ENCODE measurements at places on chromosomes 2 and 18.

DNA sequence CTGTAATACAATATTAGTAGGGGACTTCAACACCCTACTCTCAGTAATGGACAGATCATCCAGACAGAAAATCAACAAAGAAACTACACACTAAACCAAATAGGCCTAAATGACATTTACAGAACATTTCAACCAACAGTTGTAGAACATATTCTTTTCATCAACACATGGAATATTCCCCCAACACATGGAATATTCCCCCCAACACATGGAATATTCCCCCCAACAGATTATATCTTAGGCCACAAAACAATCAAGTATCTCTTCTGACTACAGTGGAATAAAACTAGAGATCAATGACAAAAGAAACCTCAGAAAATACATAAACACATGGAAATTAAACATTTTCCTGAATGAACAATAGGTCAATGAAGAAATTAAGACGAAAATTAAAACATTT, 187.2 kb upstream of the RBBP8 start:
- DNase-seq = no peak

DNA sequence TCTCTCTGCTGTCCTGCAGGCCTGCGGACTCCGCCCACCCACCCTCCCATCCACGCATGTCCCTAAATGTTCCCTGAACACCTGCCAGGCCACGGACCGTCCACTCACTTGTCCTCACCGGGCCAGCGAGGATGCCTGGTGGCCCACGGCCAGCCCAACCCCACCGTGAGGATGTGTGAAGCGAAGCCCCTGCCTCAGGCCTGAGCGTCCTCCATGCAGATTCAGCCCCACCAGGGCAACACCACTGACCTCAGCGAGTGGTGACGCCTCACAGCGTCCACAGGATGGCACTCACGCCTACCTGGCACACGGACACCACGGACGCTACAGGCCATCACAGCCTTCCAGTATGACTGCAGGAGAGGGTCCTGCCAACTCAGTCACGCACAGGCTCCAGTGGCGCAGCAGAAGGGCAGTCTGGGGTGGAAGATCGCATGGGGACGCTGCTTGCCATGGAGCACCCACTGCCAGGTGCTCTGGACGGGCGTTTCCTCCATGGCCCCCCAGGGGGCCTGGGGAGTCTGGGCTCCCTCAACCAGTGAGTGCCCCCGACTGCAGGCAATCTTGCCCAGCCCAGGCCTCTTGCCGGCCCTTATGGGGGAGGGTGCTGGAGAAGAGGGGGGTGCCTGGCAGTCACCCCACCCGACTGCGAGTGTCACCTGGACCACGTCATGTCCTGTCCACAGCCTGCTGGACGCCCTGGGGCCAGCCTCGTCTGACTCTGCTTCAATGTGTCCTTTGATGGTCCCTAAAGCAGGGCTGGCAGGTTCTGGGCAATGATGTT, 25.4 kb downstream of the HDAC4 start:
- DNase-seq = no peak

DNA sequence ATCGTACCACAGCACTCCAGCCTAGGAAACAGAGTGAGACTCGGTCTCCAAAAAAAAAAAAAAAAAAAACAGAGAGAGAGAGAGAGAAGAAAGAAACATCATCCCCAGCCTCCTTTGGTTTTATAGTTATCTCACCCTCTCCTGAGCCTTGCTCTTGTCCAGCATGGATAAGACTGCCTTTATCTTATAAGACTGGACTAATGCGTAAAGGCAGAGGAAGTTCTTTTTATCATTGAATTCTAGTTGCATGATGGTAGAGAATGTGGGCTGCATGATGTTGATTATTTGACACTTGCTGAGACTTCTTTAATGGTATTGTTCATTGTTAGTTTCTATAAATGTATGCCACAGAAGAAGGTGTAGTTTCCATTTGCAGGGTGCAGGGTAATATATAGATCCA, 124.4 kb downstream of the ZBTB7C start:
- DNase-seq = no peak

- no peak for DNase-seq
Measured at GRCh38 chr2:183123959-183124221, 353 bp upstream of the NUP35 start.

DNA sequence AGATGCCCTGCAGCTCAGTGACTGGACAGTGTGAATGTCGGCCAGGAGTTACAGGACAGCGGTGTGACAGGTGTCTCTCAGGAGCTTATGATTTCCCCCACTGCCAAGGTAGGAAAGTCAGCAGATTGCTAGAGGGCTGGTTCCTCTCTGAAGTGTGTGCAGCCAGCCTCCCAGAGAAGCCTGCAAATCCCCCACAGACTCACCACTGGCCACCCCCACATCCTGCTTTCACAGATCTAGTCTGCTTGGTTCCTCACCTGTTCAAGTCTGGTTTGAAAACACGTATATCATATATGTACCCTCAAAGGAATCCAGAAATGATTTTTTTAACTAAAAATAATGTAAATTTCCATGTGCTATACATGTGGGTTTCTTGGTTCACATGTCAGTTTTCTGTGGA, 121.1 kb downstream of the LAMA3 start:
- DNase-seq = no peak

Data from amniotic epithelial cell (primary cell).